Activated T-helper 2 cell treated with anti-CD3 and anti-CD28 coated beads, Interferon-gamma antibody, Interleukin-2, Interleukin-4, amounts not matched to agents 10 μg/mL and 5 μg/mL and 100 μg/mL, durations not matched to agents 14 hours and 24 hours and 36 hours (primary cell): ENCODE measurements at places on chromosomes 13 and 19. TPM values are rescaled to one million over a fixed set of nuclear protein-coding genes. Genes with fewer than 3 reads are reported as not detected.

The SIGLEC12 gene
- 4.5 and 4.6 TPM in 2 replicates for total RNA-seq

The BLVRB gene
- total RNA-seq: 10.4 and 11.3 TPM in 2 replicates

The SPRED3 gene
- total RNA-seq: 3.2 TPM in 2 replicates

The SUPT5H gene
- total RNA-seq: 163 and 169 TPM in 2 replicates

The APOC1 gene
- total RNA-seq: 3.1 and 6.4 TPM in 2 replicates

The ZNF536 gene
- not detected in 2 replicates for total RNA-seq

The RAVER1 gene
- total RNA-seq: 90.3 and 91.1 TPM in 2 replicates

The NCR1 gene
- total RNA-seq: not detected in 2 replicates

The SACS gene
- 34.0 and 34.3 TPM in 2 replicates for total RNA-seq
